ENCODE measurements at places on chromosomes 7 and 10. TPM values are rescaled to one million over a fixed set of nuclear protein-coding genes. Genes with fewer than 3 reads are reported as not detected.

RNF32 gene
- 1.2 TPM for total RNA-seq

SLC18A2 gene
- under 0.01 TPM for total RNA-seq

NPY gene
- 41.2 TPM for total RNA-seq

ANKRD22 gene
- total RNA-seq, result under 0.01 TPM

SERPINE1 gene
- total RNA-seq, result under 0.01 TPM

FAM237B gene
- under 0.01 TPM for total RNA-seq

NUTM2E gene
- under 0.01 TPM for total RNA-seq

DPP6 gene
- total RNA-seq, result 56.3 TPM

DPYSL4 gene
- 43.6 TPM for total RNA-seq

IL2RA gene
- not detected for total RNA-seq

TMEM270 gene
- total RNA-seq, result not detected

STAG3 gene
- total RNA-seq, result 1.2 TPM

C7orf57 gene
- under 0.01 TPM for total RNA-seq

SHLD2 gene
- total RNA-seq, result 42.8 TPM

ANKRD61 gene
- under 0.01 TPM for total RNA-seq

LRRC61 gene
- 13.5 TPM for total RNA-seq

MMP21 gene
- 0.41 TPM for total RNA-seq

HOXA5 gene
- total RNA-seq, result not detected

MMRN2 gene
- total RNA-seq, result 4.1 TPM

CNPY1 gene
- under 0.01 TPM for total RNA-seq

PCLO gene
- total RNA-seq, result 41.2 TPM

SAMD9 gene
- total RNA-seq, result 1.6 TPM

COL26A1 gene
- total RNA-seq, result 14.3 TPM

HOXA9 gene
- total RNA-seq, result not detected

ADK gene
- 25.3 TPM for total RNA-seq

FRAT1 gene
- 4.9 TPM for total RNA-seq

DENND2A gene
- total RNA-seq, result 25.7 TPM

LRRC4 gene
- total RNA-seq, result 13.9 TPM

HYAL4 gene
- not detected for total RNA-seq

WNT8B gene
- total RNA-seq, result not detected

ELAPOR2 gene
- 21.6 TPM for total RNA-seq

GNAT3 gene
- total RNA-seq, result not detected

ABCC2 gene
- total RNA-seq, result 0.41 TPM

GRID2IP gene
- 0.41 TPM for total RNA-seq

ABCB1 gene
- total RNA-seq, result 6.5 TPM

NEURL1 gene
- 25.7 TPM for total RNA-seq

AKR1C4 gene
- total RNA-seq, result not detected

SEMA3D gene
- total RNA-seq, result 3.7 TPM

CTTNBP2 gene
- 34.2 TPM for total RNA-seq

VGF gene
- total RNA-seq, result 7.7 TPM

ASB10 gene
- not detected for total RNA-seq

DOCK1 gene
- 14.3 TPM for total RNA-seq

GBX1 gene
- 0.41 TPM for total RNA-seq

NODAL gene
- total RNA-seq, result 2.0 TPM

SGCE gene
- 69.7 TPM for total RNA-seq

ANAPC16 gene
- 26.1 TPM for total RNA-seq

CHST3 gene
- total RNA-seq, result 3.3 TPM

NUTM2D gene
- 6.9 TPM for total RNA-seq

DNAH11 gene
- 0.82 TPM for total RNA-seq

CSGALNACT2 gene
- total RNA-seq, result 87.2 TPM

ADAM8 gene
- 1.2 TPM for total RNA-seq

CFAP58 gene
- 1.2 TPM for total RNA-seq

MICALL2 gene
- total RNA-seq, result 3.7 TPM

HTR5A gene
- total RNA-seq, result 2.9 TPM
